Endothelial cell of umbilical vein (primary cell): ENCODE measurements at places on chromosomes 3 and 15.

DNA sequence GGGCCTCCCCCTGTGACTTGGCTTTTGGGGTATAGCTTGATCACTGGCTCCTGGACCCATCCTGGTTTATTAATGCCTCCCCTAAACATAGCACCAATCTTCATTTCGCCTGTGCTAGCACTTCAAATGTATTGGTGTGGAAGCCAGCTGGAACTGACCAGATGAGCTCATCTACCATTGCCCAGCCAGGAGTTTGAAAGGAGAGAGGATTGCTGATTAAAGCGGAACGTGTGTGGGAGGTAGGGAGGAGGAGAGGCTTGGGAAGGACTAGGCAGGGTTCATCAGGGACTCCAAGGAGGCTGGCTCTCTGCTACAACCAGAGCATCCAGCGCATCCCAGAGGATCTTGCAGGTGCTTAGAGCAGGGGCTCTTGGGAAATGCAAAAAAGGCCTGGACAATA is 34.4 kb upstream of the TLE3 start:
- DNase-seq: no peak

DNA sequence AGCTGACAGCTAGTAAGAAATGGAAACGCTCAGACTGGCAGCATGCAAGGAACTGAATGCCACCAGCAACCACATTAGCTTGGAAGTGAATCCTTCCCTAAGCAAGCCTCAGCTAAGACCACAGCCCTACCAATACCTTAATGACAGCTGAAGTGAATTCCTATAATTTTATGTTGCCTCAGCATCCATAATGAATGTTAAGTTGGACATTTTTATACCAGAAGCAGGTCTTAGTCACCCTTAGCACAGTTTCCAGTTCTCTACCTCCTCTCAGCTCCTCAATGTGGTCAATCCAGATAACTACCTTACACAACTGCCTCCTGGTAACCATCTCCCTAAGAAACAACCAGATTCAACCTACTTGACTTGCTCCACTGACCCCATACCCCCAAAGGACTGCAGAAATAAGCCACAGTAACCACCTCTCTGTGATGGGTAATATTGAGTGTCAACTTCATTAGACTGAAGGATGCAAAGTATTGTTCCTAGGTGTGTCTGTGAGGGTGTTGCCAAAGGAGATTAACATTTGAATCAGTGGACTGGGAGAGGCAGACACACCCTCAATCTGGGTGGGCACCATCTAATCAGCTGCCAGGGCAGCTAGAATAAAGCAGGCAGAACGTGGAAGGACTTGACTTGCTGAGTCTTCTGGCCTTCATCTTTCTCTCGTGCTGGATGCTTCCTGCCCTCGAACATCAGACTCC is 33.5 kb downstream of the NEDD4 start:
- no peak for DNase-seq

GRCh38 chr3:37136067-37136466 is 38.3 kb downstream of the LRRFIP2 start:
- DNase-seq: no peak

GRCh38 chr3:54968546-54969172 is 40.8 kb upstream of the LRTM1 start:
- no peak for DNase-seq

DNA sequence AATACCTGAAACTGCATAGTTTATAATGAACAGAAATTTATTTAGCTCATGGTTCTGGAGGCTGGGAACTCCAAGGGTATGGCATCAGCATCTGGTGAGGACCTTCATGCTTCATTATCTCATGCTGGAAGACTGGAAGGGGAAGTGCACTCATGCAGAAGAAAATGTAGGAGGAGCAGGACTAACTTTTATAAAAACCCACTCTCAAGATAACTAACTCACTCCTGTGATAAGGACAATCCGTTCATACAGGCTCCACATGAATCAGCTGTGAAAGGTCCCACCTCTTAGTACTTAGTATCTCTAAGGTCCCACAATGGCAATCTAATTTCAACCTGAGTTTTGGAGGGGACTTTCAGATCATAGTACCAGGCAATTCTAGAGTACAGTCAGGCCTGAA is 33.6 kb upstream of the APH1B start:
- DNase-seq: no peak

GRCh38 chr3:9185701-9186100 is 63.7 kb downstream of the SRGAP3 start:
- DNase-seq: no peak

DNA sequence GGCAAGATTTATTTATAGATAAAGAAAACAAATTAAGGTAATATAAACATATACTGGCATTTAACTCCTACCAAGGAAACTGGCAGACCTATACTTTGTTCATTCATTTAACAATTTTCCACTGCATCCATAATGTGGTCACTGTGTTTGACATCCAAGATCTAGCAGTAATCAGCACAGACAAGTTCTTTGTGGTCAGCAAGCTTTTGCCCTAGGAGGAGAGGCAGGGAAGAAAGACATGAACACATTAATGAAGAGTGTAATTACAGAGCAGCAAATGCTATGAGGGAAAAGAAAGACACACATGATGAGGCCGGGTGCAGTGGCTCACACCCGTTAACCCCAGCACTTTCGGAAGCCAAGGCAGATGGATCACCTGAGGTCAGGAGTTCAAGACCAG is 34.4 kb downstream of the SUCLG2 start:
- DNase-seq: no peak

DNA sequence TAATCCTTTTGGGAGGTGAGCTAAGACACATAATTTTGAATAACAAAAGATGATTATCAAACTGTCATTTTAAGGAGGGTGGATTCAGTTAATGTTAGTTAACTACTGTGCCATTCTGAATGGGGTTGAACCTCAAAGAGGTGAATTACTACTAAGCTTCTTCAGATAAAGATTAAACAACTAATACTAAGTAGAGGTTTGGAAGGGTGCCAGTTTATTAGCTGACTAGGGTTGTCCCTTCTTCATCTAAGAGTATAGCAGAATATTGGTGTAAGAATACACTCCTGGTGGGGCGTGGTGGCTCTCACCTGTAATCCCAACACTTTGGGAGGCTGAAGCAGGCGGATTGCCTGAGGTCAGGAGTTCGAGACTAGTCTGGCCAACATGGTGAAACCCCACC is 123.1 kb upstream of the LRRFIP2 start:
- DNase-seq: no peak

GRCh38 chr3:74287557-74287956 is 326.9 kb downstream of the CNTN3 start:
- DNase-seq: no peak

GRCh38 chr15:69847625-69848024 is 250.1 kb downstream of the TLE3 start:
- DNase-seq: no peak
